Activated CD4-positive, alpha-beta T cell treated with anti-CD3 and anti-CD28 coated beads, Interleukin-2, amount 50 U/mL, for 48 hours (primary cell): ENCODE measurements at places on chromosomes 11 and 22.

DNA sequence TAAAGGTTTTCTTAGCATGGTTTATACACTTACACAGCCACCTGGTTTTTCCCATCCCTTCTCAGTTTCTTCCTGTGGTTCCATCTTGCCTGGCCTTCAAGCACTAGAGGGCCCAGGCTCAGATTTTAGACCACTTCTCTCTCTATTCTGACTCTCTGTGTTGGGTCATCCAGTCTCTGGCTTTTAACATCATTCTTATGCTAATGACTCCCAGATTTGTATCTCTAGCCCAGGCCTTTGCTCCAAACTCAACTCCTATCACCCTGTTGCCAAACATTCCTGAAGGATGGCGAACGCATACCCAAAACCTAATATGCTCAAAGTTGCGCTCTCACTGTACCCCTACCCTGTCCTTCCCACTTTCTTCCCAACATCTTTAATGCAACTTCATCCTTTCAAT is 135.1 kb downstream of the SPATA19 start:
- no peak for DNase-seq

GRCh38 chr22:45034821-45035220 is 25.0 kb upstream of the PHF21B start:
- DNase-seq: no peak

- DNase-seq: no peak
Observed at GRCh38 chr11:46675288-46675851, 25.0 kb downstream of the ARHGAP1 start.

DNA sequence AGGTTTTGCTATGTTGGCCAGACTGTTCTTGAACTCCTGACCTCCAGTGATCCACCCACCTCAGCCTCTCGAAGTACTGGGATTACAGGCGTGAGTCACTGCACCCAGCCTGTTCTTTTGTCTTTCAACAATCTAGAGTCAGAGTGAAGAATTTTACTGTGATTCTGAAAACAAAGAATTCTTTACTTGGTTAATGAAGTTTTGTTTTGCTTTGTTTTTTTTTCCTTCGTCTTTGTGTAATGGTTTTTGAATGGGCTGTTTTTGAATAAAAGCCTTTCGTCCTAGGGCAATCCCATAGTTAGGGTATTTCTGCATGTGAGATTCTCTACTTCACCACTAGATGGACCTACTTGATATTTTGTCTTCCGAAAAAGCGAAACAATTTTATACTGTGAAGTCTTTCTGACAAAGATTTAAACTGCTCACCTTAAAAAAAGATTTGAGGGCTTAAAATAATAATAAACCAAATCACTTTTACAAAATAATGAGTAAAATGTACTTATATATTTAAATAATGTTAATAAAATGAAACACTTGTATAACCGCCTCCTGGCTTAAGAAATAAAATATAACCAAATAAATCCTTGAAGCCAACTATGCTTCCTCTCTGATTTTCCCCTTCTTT is 43.4 kb upstream of the SC5D start:
- DNase-seq: peak; percentile 15

DNA sequence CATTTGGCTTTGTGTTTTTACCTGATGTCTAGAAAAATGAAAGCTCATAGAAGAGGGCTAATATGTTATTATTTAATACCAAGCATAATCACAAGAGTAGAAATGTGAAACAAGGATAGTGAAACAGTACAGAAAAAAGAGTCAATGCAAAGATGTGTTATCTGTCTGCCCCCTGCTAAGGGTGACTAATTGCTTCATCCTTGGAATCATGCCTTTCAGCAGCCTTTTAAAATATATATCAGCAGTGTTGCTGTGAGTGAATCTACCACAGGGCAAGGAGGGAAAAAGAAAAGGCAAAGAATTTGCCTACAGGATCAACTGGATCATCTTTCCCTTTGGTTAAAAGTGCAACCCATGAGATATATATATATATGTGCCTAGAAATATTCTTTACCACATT is 867.2 kb upstream of the RAG2 start:
- DNase-seq: no peak

GRCh38 chr11:43545610-43546009 is 134.9 kb upstream of the HSD17B12 start:
- DNase-seq: no peak

GRCh38 chr22:45321827-45322226 is 12.1 kb downstream of the FAM118A start:
- no peak for DNase-seq

DNA sequence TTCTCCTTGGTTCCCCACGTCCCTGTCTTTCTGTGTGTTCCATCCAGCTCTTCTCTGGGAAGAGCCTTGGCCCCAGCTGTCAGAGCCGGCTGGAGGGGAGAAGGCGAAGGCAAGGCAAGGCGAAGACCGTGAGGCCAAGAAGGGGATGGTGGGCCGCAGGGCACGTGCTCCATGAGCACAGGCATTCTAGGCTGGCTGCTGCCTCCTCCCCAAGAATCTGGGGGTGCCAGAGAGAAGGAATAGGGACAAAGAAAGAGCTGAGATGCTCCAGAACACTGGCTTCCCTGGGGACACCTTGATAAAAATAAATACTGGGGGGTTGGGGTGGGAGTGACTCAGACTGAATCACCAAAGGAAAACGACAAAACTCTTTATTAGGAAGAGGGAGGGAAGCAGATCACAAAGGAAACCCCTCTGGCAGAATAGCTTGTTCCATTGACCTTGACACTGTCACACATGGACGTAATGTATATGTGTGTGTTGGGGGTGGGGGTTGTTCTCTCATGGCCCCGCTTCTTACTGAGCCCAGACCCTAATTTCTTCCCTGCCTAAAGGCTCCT is 52.5 kb downstream of the NECTIN1 start:
- no peak for DNase-seq

- no peak for DNase-seq
Observed at GRCh38 chr11:94545264-94546161, 1.8 kb downstream of the FUT4 start.

GRCh38 chr11:64919627-64920026 is 2.6 kb upstream of the ATG2A start:
- DNase-seq: no peak

DNA sequence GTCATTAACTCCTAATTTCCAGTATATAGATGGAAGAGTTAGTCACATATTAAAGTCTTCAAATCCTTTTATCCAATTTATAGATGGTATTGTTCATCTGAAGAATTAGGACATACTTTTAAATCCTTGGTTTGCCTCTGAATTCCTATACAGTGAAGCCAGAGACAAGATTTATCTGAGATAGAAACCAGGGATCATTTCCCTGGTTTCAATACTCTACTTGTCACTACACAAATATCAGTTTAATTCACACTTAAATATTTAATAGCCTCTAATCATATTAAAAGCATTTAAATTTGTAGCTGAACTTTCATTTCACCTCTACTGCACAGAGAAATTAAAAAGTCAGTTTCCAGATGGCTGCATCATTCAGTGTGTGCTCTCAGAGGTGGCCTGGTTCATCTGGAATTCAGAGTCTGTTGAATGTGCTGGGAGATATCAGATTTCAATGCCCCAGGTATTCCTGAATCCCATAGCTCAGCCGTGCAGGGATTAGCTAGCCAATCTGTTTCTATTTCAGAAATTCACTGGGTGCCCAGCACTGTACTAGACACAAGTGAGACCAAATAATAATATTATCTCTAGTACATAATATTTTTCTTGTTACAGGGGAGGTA is 344.3 kb downstream of the AASDHPPT start:
- no peak for DNase-seq

DNA sequence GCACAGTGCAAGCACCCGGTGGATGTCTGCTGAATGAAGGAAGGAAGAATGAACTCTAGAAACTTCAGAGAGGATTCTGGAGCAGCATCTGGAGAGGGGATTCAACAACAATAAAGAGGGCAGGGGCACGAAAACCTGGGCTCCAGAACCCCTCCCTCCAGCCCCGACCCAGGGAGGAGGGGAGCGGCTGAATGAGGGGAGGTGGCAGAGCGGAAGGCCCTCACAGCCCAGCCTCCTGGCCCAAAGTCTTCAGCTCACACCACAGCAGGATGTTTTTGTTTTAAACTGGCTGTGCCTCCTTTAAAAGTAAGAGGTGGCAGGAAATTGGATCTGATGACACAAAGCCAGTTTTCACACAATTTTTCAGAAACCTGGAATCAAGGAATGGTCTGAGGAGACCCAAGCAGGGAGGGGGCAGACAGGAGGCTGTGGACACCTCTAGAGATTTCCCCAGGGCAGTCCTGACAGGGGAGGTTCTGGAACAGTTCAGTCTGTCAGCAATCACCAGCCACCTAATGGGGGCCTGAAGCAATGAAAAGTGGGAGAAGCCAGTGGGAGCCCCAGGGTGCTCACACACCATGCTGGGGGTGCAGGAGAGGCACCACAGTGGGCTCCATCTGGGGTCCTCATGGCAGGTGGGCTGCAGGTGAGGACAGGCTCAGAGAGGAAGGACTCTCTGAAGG is 44.4 kb upstream of the TCF20 start:
- DNase-seq: no peak

GRCh38 chr11:76672431-76673175 is 2.1 kb upstream of the LRRC32 start:
- peak; percentile 31 for DNase-seq

GRCh38 chr11:2741006-2741376 is 41.2 kb upstream of the KCNQ1OT1 start:
- DNase-seq: no peak

DNA sequence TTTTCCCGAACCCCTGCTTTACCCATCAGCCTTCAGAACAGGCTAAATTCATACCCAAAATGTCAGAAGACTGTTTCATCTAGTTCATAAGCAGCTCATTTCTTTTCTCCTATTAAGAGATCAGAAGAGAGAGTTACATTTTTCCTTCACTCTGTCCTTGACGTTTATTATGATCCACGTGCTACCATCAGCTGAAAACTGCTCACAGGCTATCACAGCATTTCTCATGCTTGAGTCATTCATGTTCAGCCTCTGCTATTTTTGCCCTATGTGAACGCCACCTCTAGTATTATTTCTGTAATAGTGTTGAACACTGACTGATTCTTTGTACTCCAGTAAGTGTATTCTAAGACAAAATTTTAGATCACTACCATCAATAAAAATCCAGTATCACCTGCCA is 51.9 kb downstream of the SLC1A2 start:
- DNase-seq: no peak

DNA sequence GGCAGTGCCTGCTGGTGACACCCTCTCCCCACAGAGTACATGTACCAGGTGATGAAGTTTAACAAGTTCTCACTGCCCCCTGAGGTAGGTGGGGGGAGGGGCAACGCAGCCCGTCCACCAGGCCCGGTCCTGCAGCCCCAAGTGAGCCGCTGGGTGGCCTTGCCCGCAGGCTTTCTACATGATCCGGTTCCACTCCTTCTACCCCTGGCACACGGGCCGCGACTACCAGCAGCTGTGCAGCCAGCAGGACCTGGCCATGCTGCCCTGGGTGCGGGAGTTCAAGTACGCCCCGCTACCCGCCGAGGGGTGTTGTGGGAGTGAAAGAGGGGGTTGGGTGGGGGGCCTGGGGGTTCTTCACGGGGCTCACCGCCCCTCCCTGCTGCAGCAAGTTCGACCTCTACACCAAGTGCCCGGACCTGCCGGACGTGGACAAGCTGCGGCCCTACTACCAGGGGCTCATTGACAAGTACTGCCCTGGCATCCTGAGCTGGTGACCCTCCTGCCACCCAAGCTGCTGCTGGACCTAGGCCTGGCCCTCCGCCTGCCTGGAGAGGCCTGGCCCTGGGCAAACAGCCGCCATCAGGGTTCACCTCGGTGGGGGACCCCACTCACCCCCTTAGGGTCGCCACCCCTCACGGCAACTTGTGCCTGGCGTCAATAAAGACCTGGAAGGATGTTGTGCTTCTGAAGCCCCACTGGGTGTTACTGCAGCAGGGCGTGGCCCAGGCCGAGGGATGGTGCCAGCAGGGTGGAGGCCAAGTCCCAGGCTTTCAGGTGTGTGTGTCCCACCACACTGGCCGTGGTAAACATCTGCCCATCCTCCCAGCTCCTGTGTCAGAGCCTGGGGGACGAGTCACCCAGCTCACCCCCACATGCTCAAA is 2.9 kb downstream of the MIOX start:
- no peak for DNase-seq

- DNase-seq: no peak
Observed at GRCh38 chr11:115715251-115715770, 211.1 kb upstream of the CADM1 start.

- DNase-seq: peak; percentile 1
Observed at GRCh38 chr11:94741022-94741679, 27.0 kb upstream of the AMOTL1 start.

- no peak for DNase-seq
Observed at GRCh38 chr11:59187587-59187986, 15.7 kb downstream of the DTX4 start.

- peak; percentile 87 for DNase-seq
Observed at GRCh38 chr22:36329254-36330078, 58.3 kb downstream of the MYH9 start.

DNA sequence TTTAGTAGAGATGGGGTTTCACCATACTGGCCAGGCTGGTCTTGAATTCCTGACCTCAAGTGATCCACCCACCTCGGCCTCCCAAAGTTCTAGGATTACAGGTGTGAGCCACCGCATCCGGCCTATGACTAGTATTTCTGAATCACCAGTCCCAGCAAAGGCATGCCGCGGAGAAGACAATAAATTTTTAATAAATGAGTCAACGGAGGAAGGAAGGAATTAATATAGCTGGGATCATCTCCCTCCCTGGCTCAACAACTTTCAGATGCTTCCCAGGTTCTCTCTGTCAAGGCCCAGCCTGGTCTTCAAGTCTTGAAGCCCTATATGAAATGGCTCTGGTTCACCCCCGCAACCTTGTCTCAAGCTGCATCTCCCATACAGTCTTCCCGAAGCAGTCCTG is 45.7 kb downstream of the CYTH4 start:
- DNase-seq: no peak

- DNase-seq: no peak
Observed at GRCh38 chr22:22181341-22181850, 63.2 kb upstream of the VPREB1 start.

GRCh38 chr11:1862588-1863351 is 9.9 kb downstream of the LSP1 start:
- no peak for DNase-seq
